ENCODE measurements at places on chromosomes 2 and 18.

DNA sequence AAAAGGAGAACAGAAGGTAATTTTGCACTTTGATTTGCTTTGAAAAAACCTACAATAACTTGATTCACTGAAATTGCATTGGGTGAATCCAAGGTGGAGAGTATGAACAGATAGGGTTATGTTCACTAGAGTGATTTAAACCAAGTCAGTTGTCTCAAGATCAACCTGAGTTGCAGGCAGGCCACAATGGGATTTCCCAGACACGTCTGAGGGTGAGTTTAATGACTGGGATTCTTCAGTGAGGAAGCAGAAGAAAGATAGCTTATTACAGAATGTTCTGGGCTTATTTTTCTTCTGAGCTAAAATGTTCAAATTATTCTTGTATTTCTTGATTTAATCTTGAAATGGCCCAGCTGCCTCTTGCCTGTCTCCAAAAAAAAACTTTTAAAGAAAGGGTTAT is 20.1 kb downstream of the COL4A4 start:
- no peaks in the 10 kb centered on the region for H3K4me1 ChIP-seq
- DNase-seq, result no peak
- peaks cover 5% of the 10 kb centered on the region for H3K27me3 ChIP-seq
- no peak overlapping the region for H3K27ac ChIP-seq
- no peak overlapping the region for H3K4me3 ChIP-seq

DNA sequence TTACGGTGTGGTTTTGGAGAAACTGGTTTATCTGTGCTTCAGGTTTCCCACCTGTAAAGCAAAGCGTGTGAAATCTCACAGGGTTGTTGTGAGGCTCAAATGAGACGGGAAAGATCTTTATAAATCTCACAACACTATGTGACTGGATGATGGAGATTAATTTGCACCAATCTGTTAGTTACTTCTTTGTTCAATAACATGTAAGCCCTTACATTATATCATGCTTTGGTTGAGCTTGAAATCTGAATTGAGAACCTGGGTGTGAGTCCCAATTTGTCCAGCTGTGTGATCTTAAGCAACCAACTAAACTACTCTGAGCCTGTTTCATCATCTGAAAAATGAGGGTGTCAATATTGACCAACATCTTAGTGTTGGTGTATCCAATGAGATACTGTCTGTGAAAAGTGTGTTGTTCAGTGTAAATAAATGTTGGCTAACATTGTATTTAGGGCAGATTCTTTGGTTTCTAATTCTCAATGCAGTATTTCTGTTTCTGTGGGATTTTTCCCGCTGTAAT is 741 bp upstream of the GCKR start:
- peaks cover 7% of the 10 kb centered on the region for H3K4me1 ChIP-seq
- peak overlapping the region; percentile 73 for H3K4me3 ChIP-seq
- H3K27me3 ChIP-seq, result peaks cover 56% of the 10 kb centered on the region
- DNase-seq, result no peak
- no peaks in the 10 kb centered on the region for H3K36me3 ChIP-seq
- no peak overlapping the region for H3K27ac ChIP-seq

- no peak overlapping the region for H3K4me3 ChIP-seq
- no peaks in the 10 kb centered on the region for H3K4me1 ChIP-seq
- DNase-seq, result no peak
- H3K27ac ChIP-seq, result no peak overlapping the region
These were observed 354.8 kb upstream of the CNTNAP5 start for GRCh38 chr2:123670286-123670685.

DNA sequence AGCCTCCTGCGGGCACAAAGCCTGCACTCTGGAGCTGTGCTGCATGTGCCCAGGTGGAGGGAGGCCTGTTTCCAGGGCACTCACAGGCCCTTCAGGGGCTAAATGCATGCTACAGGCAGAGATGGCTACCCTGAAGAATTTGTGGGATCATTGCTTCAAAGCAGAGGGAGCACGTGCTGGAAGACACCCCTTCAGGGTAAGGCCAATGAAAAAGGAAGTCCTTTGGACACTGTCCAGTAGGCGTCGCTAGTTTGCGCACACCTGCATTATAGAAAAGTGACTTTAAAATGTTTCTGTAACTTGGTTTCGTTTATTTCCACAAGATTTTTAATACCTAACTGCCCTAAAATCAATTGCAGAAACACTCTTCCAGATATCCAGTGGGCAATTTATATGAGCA is 325.3 kb downstream of the ZNF516 start:
- no peaks in the 10 kb centered on the region for H3K36me3 ChIP-seq
- no peak overlapping the region for H3K27ac ChIP-seq
- H3K4me1 ChIP-seq, result no peaks in the 10 kb centered on the region
- H3K27me3 ChIP-seq, result no peaks in the 10 kb centered on the region
- no peak for DNase-seq
- no peak overlapping the region for H3K4me3 ChIP-seq

- no peaks in the 10 kb centered on the region for H3K36me3 ChIP-seq
- no peak overlapping the region for H3K4me3 ChIP-seq
- no peak overlapping the region for H3K27ac ChIP-seq
- DNase-seq, result no peak
These were observed 27.0 kb upstream of the MTX2 start for GRCh38 chr2:176242276-176242675.

DNA sequence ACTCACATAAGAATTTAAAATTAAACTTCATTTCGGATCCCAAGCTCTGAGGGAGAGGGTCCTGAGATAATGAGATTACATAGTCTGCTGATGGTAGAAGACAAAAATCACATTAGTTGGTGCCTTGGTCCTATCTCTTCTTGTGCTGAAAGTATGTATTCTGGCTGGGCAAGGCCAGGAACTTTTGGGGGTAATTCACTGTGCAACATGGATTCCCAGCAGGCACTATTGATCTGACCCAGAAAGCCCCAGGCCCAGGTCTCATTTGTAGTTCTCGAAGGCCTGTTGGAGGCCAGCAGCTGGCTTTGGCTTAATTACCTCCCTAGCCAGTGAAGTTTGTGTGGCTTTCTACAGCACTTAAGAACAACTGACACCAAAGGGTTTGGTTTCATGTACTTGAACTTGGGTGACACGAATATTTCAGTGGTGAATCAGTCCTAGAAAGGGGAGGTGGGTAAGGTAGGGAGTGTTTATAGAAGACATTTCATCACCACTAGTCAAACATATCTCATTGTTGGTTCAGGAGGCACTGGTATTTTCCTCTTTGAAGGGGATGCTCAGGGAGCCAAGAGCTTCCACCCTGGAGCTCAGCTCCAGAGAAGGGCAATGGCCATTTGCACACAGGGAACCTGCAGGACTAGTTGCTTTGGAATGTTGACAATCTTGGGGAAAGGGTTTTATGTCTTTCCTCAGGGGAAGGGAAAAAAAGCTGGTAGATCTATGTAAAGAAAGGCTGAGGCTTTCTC is 217.8 kb downstream of the OSR1 start:
- no peaks in the 10 kb centered on the region for H3K36me3 ChIP-seq
- H3K27ac ChIP-seq, result no peak overlapping the region
- no peaks in the 10 kb centered on the region for H3K4me1 ChIP-seq
- DNase-seq, result no peak
- no peak overlapping the region for H3K4me3 ChIP-seq

DNA sequence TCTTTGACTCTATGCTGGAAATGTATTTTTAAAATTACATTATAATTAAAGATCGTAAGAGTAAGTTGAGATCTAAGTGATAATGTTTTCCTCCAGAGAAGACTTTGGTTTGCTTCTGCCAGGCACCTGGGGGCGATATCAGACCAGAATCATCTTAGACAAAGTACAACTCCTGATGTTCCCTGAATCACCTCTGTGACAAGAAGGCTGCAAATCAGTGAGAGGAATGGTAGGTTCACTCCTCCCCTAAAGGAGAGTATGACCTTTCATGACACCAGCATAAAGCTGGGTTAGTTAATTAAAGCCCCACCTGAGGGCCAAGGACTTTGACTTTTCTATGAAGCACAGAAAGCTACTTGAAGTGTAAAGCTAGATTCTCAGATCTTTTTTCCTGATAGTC is 114.4 kb upstream of the DTNA start:
- H3K36me3 ChIP-seq, result no peaks in the 10 kb centered on the region
- no peak overlapping the region for H3K4me3 ChIP-seq
- no peak for DNase-seq
- H3K4me1 ChIP-seq, result no peaks in the 10 kb centered on the region

- no peak for DNase-seq
- no peak overlapping the region for H3K27ac ChIP-seq
- H3K36me3 ChIP-seq, result no peaks in the 10 kb centered on the region
These were observed 7.6 kb upstream of the THOC1 start for GRCh38 chr18:275486-275885.

DNA sequence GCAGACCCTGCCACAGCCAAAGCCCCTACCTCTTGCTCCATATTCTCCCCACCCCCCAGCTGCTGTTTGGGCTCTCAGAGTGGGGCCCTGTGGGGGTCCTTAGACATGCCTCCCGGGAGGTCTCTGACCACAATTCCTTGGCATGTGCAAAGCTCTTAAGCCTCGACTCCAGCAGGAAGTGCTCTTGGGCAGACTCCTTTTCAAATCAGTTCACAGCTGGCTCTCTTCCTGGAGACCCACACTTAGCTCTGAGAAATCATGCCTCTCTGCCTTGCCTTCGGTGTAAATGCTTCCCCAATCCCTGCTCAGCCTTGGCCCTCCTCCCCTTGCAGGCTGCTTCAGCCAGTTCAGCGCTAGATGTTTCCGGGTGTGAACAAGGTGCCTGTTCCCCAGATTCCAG is 46.9 kb downstream of the NGEF start:
- peaks cover 1% of the 10 kb centered on the region for H3K27me3 ChIP-seq
- no peak overlapping the region for H3K27ac ChIP-seq
- no peak overlapping the region for H3K4me3 ChIP-seq
- H3K4me1 ChIP-seq, result no peaks in the 10 kb centered on the region

DNA sequence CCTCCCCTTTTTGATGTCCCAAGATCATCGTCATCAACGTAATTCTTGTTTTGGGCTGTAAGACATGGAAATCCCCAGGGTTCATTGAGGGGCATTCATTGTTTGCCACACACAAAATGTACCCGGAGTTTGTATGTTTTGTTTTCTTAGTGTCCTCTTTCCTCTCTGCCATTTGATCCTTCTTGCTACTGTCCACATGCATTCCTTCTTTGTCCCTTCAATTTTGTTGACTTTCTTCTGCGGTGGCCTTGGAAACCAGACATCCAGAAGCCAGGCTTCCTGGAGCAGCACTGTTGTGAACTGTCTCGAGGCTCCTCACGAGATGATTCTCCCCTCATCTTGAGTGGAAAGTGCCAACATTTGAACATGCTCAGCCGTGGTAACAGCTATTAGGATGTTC is 24.8 kb downstream of the IGFBP2 start:
- H3K27me3 ChIP-seq, result no peaks in the 10 kb centered on the region
- H3K36me3 ChIP-seq, result no peaks in the 10 kb centered on the region
- no peak overlapping the region for H3K4me3 ChIP-seq
- H3K27ac ChIP-seq, result no peak overlapping the region

GRCh38 chr2:159133797-159134196 is 152.7 kb downstream of the WDSUB1 start:
- no peaks in the 10 kb centered on the region for H3K36me3 ChIP-seq
- H3K4me3 ChIP-seq, result no peak overlapping the region
- peaks cover 1% of the 10 kb centered on the region for H3K4me1 ChIP-seq
- no peak overlapping the region for H3K27ac ChIP-seq
- peaks cover 3% of the 10 kb centered on the region for H3K27me3 ChIP-seq

DNA sequence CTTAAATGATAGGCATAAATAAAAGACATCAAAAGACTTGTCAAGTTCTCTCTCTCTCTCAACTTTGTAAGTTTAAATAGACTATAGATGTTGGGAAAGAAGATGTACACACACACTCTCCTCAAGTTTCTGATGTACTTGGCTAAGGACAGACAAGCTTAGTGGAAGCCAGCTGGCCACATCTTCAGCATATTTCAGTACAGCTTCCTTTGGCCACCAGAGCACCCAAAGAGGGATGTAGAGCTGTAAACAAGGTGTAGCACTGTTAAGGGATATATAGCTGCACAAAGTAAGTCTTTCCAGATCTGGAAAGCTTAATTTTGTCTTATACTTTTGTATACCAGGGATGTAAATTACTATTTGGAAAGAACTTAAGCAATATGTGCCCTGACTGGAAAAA is 64.3 kb upstream of the MSTN start:
- no peak for DNase-seq
- H3K27me3 ChIP-seq, result no peaks in the 10 kb centered on the region
- no peak overlapping the region for H3K4me3 ChIP-seq

- H3K4me1 ChIP-seq, result no peaks in the 10 kb centered on the region
- no peak overlapping the region for H3K27ac ChIP-seq
- H3K4me3 ChIP-seq, result no peak overlapping the region
- DNase-seq, result no peak
- no peaks in the 10 kb centered on the region for H3K36me3 ChIP-seq
These were observed 58.7 kb upstream of the CDH19 start for GRCh38 chr18:66662632-66663031.

Measured in activated T-helper 2 cell treated with anti-CD3 and anti-CD28 coated beads, Interferon-gamma antibody, Interleukin-2, Interleukin-4, amounts not matched to agents 10 μg/mL and 5 μg/mL and 100 μg/mL, durations not matched to agents 14 hours and 24 hours and 36 hours (primary cell).